RCC 7860 (cell line): ENCODE measurements at places on chromosomes 1 and 21.

DNA sequence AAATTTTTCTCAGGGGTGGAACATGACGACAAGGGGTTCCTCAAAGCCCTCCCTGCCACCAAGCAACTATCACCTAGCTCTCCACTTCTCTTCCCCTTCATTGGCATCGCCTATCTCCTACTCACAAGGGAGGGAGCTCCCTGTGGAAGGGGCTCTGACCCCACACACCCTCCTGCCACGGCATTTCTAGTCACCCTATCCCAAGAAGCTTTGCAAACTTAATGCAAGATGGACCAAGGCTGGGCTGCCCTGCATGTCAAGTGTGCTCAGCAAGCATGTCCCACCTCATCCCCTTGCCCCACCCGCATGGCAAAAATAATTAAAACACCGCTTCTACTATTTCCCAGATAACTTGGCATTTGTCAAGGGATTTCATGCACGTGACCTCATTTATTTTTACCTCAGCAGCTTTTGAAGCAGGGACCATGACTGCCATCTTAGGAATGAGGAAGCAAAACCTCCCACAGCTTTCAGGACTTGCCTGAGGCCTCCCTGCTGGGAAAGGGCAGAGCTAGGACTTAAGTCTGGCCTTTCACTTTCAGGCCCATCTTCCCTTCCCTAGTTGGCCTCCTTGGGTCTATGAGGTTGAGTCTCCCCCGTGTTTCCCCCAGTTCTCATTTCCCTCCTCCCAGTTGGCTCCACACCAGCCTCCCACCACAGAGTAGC lies 161.3 kb downstream of the TSEN15 start:
- peak; percentile 61 for DNase-seq

- DNase-seq, result no peak
Measured at GRCh38 chr1:36560177-36560576, 77.5 kb upstream of the CSF3R start.

- DNase-seq, result no peak
Measured at GRCh38 chr1:34164771-34165391, at the start of gene CSMD2. TSS of gene CSMD2 (minus strand) at chr1:34165230. CDS start at chr1:34165097, 133 bp downstream.

DNA sequence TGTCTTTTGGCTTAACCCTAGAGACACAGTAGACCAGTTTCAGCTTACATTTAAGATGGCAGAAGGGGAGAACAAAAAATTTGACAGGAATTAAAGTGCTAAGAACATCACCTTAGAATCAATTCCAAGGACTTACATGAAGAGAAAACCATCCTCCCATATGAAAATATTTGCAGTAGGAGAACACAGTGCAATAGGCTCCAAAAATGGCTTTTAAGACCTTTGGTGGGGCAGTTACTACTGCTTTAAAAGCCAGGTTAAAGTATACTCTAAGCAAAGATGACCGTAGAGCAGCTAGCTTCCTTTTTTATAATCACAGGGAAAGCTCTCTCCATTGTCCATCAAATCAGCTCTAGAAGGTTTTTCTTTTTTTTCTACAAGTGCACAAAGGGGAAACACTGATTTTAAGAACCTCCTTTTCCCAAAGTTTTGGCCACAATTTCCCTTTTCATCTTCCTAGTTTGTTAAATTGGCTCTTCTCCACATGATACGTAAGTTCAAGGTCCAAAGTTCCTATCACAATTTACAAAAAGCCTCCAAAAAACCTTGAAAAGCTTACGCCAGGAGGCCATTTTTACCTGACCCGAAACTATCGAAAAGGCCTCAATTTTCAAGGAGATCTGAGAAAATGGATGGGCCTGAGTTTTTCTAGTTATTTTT lies 3.3 kb downstream of the TXNIP start:
- DNase-seq, result no peak

DNA sequence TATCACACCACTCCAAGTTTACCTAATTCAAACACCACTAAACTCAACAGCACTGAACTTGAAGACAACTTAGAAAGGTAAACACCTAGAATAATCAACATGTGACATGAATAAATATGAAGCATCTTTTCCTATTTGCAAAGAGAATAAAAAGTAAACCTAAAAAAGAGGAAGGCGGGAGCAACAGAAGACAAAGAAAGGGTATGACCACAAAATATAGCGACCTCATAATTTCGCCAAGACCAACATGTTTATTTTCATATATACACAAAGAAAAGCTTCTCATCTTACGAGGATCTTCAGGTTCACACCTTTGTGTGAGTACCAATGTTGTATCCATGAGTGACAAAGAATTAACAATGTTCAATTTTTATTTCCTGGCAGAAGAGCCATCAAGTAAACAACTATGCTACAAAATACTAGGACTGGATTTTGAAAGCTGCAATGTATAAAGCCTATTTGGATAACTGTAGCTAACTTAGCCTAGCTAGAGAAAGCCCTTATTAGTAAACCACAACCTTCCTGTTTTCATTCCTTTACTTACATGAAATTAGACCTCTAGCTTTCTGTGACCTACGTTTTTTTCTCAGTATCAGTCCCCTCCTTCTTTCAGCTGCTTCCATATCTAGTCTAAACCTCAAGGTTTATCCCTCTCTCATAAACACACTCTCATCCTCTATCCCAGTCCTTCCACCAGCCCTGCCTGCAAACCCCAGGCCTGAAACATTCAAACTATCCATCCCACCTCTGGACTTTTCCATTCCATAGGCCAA lies 21.3 kb upstream of the PHTF1 start:
- DNase-seq, result no peak

GRCh38 chr21:38944903-38945302 lies 139.2 kb downstream of the ETS2 start:
- no peak for DNase-seq

GRCh38 chr1:27363766-27364695 lies 2.7 kb downstream of the MAP3K6 start:
- no peak for DNase-seq

GRCh38 chr1:39170731-39171667 lies 33.5 kb upstream of the MACF1 start:
- no peak for DNase-seq

- DNase-seq, result no peak
Measured at GRCh38 chr1:223711747-223712193, 569 bp upstream of the CAPN2 start.

DNA sequence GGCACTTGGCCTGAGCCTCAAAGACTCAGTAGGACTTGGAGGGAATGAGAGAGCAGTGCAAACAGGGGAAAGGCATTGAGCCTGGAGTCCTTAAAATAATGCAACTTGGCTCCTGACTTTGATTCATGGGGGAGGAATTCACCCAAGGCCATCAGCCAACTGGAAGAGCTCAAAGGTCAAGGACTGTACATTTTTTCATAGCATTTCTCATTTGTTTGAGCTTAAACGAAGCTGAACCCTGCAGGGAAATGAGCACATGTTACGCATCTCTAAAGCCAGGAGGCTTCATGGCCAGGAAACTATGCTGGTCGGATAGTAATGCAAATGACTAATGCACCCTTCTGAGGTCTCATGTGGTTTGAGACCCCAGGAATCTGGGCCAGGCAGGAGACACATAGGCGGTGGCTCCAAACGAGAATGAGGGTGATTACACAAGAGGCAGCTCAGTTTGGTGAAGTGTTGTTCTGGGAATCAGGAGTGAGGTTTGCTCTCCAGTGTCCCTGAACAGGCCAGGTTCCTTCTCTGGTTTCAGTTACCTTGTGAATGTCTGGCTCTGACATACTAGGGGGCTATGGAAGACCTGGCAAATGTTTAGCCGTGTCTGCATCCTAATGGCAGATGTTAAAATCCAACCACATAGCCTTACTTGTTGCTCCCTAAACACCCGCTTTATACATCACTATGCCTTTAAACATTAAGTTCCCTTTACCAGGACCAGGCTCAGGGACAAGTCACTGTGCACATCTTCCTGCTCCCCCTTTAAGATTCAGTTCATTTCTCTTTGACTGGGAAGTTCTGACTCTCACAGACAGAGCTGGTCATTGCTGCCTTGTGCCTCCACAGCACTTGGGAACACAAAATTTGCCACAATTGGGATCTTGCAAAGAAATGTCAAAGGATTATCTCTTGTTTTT lies 503.9 kb upstream of the USP24 start:
- peak; percentile 98 for DNase-seq

- DNase-seq, result no peak
Measured at GRCh38 chr21:33780631-33781030, 135.0 kb downstream of the ATP5PO start.

DNA sequence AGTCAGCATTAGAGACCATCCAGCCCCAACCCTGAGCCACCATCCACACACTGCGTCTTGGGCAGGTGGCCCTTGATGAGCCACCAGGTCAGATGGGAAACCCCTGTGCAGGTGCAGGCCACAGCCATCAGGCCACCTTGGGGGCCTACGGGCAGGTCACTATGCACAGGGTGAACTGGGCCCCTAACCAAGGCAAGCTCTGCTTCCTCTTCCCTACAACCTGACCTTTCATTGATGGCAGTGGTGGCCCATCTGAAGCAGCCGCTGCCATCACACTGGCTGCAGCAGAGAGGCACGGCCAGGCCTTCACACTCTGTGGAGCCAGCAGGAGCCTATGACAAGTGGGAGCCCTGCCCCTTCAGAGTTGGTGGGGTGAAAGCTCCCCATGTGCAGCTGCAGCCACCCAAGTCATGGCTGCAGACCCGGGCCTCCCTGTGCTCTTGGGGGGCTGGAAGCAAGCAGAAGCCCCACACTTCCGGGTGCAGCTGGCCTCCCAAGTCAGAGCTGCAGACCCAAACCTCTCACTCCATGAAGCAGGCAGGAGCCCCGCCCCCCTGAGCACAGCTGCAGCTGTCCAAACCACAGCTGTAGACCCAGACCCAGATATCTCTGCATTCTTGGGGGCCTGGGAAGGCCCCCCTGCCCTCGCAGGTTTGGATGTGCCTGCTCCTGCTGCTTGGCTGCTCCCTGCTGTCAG lies 681.5 kb downstream of the MATN1 start:
- DNase-seq, result no peak

- DNase-seq, result no peak
Measured at GRCh38 chr1:227073786-227074185, 133.7 kb downstream of the COQ8A start.

DNA sequence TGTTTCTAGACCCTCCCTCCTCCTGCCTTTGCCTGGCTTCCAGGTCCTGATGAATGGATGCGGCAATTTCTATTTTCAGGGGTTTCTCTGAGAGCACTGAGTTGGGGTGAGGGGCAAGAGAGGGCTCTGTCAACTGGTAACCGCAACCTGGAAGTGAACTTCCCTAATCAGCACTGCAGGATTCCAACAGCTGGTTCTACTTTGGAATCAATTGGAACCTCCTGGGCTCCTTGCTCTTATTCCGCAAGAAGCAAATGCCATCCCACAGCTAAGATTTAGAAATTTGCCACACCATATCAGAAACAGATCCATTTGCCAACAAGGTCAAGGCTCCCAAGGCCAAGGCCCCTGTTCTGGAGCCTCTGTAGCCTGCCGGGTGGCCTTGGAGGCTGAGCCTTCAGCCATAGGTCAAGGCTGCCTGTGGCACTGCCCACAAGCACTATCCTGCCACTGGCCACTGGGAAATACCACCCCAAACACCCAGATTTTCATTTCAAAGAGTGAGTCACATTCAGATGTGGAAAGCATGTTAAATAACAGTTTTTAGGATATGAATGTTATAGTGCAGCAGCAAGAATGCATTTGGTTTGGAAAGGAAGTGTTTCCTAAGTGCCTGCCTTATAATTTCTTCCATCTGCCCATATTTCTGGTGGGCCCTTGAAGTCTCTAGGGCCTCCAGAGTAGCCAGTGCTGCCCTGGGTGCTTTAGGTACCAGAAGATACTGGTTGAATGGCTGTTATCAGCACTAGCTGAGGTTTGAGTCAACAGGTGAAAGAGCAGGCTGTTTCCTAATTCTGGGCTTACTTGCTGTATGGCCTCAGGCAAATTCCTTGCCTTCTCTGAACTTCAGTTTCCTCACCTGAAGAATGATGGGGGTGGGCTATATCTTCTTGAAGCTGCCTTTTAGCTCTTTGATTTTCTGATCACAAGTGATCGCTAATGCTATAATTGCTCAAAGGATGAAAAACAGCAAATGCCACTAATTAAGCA lies 56.3 kb upstream of the JUN start:
- no peak for DNase-seq

- peak; percentile 95 for DNase-seq
Measured at GRCh38 chr1:15949453-15950245, 26.3 kb downstream of the ZBTB17 start.

- no peak for DNase-seq
Measured at GRCh38 chr1:151026460-151026859, 9.9 kb upstream of the BNIPL start.

- no peak for DNase-seq
Measured at GRCh38 chr1:236206548-236206947, 64.2 kb downstream of the GPR137B start.

DNA sequence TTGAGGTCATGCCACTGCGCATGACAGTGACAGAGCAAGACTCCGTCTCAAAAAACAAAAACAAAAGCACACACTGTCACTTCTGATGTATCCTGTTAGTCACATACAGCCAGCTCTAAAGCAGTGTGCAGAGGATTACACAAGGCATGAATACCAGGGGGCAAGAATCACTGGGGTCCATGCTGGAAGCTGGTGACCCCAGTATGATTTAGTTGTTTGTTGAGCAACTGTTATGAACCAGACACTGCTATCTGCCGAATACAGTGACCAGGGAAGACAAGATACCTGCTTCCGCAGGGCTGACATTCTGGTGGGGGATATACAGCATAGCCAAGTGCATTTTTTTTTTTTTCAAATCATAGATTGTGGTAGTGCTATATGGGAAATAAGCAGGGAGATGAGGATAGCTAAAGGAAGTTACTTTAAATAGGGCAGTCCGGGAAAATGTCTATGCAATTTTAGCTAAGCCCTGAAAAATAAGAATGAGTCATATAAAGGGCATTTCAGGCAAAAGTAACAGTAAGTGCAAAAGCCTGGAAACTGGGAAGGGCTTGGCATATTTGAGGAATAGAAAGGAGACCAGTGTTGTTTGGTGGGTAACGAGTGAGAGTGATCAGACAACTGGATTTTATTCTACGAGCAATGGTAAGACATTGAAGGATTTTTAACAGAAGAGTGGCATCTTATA lies 69.7 kb downstream of the ADSS2 start:
- DNase-seq, result no peak

- peak; percentile 43 for DNase-seq
Measured at GRCh38 chr1:68624233-68624632, 127.4 kb upstream of the DEPDC1 start.

- DNase-seq, result no peak
Measured at GRCh38 chr1:28326515-28326914, 2.3 kb upstream of the MED18 start.

DNA sequence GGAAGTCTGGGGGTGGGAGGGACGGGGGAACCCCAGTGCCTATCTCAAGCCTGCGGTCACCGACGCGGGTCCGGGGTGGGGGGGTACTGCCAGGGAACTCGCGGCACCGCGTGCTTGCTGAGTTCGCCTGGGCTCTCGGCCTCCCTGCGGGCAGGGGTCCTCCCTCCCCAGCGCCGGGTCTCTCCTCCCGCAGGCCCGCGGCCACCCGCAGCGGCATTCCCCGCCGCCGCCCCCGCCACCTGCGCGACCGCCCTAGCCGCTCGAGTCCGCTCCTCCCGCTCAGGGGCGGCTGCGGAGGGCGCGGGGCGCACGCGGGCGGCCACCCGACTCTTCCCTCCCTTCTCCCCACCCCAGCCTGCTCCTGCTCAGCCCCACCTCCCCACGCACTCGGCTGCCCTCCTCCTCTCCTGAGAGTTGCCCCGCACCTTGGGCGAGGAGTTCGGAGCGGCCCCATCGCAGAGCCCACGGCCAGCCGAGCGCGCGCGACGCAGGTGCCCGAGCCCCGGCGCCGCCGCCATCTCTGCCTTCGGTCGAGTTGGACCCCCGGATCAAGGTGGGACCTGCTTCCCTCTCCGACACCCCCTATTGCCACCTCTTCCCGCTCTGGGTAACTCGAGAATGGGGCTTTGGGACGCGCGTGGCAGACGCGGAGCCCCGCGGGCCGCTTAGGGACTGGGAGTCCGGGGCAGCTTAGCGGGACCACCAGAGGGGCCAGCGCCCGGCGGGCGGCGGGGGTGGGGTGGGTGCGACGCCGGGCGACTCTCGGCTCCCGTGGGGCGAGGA lies 105.0 kb downstream of the LEPR start:
- DNase-seq, result no peak
